Right lobe of liver (tissue), 6 donors: ENCODE measurements at places on chromosomes 7 and 10.

DNA sequence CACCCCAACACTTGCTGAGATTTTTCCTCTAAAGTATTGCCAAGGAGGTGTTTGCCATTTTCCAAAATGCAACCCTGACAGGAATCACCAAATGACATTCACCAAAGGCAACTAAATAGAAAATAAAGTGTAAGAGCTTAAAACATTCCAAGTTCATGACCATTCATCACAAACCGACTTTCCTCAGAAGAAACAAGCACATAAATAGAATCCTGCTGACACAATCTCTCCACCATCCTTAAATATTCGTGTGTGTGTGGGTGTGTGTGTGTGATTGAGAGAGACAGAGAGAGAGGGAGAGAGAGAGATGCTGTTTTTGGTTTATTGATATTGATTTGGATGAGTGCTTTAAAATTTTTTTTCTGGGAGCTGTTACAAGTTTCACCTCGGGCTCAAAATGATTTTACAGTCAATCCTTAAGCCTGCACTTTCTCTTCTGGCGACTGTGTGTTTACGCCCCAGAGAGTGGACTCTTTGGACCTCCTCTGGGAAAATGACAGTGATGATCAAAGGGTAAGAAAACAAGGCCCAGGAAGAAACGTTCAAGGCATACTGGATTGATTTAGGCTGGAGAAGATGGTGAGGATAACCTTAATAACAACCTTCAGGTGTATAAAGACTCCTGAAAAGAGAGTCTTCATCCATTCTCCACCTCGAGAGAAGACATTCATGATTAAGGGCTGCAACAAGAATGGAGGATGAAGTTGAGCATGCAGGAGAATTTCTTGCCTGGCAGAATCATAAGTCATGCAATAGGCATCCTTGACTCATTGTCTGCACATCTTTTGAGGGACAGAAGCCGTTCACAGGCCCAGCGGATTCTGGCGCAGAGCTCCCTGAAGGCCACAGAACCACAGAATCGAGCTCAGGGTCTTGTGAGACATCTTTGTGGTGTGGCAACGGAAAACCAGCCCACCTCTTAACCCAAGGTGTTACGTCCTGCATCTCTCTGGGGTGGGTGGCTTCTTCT is 104.4 kb upstream of the FGFR2 start:
- no peak for DNase-seq

DNA sequence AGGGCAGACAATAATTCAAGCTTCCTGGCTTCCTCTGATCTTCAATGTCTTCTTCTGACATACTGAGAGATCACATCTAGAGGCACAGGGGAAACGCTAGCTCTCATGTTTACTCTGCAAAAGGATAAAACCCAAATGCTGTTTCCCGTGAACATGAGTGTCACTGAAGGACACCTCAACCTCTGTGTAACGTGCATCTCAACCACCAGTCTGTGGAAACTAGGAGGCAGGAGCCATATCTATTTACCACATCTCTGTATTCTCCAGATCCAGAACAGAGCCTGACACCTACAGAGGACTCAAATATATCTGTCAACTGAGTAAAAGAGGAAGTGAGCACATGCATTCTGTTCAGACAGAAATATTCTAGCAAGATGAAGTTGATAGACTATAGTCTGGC is 140.3 kb upstream of the TARP start:
- no peak for DNase-seq

GRCh38 chr10:114519306-114519669 is 115.0 kb upstream of the AFAP1L2 start:
- no peak for DNase-seq

DNA sequence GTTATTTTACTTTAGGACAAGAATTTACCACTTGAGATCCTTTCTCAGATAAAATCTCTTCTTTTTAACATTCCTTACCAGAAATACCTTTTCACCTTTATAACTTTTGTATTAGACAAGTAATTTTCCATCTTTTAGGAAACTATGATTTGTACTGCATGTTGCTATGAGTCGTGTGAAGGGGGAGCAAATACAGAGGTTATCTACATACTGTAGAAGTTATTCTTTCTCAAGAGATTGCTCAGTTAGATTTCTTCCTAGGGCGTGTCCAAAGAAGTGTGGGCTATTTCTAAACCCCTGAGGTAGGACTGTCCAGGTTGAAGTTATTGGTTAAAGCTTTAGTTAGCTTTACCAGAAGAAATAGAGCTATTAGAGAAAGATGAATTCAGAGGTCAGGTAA is 30.2 kb upstream of the ARHGAP12 start:
- DNase-seq = no peak

GRCh38 chr7:76302347-76303201 is at the start of gene HSPB1:
HSPB1 (plus strand) TSS chr7:76302673; CDS start chr7:76302713, 40 bp downstream.
- DNase-seq = peak; percentile 94

DNA sequence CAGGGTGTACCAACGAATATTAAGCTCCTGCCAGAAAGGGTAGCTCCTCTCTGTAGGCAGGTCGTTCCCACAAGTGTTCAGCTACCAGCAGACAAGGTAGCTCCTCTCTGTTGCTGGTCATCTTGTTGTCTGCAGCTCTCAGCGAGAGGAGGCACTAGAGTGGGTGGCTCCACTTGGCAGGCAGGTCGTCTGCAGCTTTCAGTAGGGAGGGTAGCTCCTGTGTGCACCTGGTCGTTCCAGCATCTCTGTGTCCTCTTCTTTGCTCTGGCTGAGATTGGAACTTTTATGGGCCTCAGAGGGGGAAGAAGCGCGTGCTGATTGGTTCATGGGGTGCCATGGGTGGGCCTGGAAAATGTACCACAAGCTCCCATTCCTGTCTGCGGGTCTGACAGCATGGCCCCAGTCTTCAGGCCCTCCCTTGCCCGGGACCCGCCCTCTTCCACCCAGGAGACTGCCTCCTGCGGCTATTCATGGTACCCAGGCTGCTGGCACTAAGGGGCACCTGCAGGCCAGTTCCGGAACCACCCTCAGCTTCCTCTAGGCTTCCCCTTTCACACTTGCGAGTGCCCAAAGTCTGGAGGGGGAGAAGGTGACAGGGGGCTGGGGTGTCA is 63.9 kb upstream of the CACNA2D1 start:
- DNase-seq = no peak
